T-helper 2 cell (primary cell): ENCODE measurements at places on chromosomes 12 and 14.
A peak's percentile ranks its signal among the peaks of the same experiment; 100 is the strongest.

GRCh38 chr12:77795699-77796098 is 35.0 kb upstream of the NAV3 start:
- no peak for DNase-seq

GRCh38 chr14:72745991-72746980 is 147.6 kb downstream of the DPF3 start:
- no peak for DNase-seq

DNA sequence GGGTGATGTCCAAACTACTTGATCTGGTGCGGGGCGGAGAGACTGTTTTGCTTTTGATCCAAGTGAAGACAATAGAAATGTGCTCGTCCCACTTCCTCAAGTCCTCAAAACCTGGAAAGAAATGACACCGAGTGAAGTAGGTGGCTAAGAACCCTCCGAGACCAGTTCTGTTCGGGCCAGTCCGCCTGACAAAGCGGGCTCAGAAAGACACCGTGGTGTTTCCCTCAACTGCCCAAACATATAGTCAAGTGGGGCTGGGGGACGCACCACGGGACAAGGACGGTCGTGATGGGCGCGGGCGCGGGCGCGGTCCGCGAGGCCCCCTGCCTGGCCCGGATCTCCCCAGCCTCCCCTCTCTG is 1.6 kb downstream of the PHLDA1 start:
- no peak for DNase-seq

GRCh38 chr14:23929822-23930294 is 23.7 kb upstream of the DHRS4 start:
- peak; percentile 43 for DNase-seq

GRCh38 chr14:74531467-74531866 is 37.9 kb downstream of the ISCA2 start:
- no peak for DNase-seq

- DNase-seq, result no peak
Measured at GRCh38 chr12:100391856-100392255, 35.0 kb downstream of the SLC17A8 start.

GRCh38 chr14:43539210-43539609 is 967.9 kb downstream of the FSCB start:
- DNase-seq, result no peak

DNA sequence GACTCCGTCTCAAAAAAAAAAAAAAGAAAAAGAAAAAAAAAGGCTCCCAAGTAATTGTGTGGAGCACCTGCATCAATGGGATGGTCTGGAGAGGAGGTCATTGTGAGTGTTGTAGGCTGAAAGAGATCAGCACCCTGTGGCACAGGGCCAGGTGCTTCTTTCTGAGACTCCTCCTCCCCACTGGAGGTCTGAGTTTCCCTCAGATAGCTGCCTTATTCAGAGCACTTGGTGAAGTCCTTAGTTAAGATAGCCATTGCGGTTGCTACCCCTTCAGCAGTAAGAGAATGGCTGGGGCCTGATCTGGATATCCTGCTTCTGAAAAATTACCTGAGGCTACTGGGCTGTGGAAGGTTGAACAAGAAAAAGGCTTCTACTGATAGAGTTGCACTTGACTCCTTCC is 69.8 kb downstream of the ANO6 start:
- DNase-seq, result no peak

DNA sequence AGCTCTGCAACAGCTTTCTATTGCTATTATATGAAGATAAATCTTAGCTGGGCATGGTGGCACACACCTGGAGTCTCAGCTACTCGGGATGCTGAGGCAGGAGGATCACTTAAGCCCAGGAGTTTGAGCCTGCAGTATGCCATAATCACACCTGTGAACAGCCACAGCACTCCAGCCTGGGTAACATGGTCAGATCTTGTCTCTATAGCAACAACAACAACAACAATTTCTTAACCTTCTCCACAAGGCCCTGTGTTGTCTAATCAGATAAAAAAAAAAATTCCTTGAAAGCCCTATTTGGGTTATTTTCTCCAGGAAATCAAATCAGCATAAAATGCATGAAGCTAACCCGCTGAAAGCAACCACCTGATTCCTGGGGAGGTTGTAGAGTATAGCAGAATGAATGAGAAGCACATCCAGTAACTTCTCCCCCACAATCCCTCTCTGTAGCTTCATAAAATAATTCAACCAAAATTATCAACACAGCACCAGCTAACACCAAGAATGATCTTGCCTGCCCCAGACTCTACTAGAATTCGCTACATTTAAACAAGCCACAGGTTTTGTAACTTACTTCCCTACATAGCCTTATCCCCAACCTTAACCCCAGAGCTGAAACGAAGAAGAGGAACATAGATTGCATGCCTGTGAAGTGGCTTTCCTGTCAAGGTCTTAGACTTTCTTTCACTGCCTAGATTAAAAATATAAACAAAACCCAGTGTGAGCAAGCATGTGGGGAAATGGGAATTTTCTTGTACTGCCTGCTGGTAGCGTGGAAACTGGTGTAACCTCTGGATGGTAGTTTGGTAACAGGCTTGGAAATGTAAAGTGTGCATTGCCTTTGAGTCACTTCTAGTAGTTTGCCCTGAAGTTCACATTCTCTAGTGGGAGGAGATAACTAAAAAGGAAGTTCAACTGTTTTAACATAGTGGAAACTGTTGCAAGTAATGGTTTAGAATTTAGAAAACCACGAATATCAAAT is 6.0 kb upstream of the STK38L start:
- no peak for DNase-seq

GRCh38 chr12:31999692-32000091 is 40.5 kb downstream of the RESF1 start:
- DNase-seq, result no peak

DNA sequence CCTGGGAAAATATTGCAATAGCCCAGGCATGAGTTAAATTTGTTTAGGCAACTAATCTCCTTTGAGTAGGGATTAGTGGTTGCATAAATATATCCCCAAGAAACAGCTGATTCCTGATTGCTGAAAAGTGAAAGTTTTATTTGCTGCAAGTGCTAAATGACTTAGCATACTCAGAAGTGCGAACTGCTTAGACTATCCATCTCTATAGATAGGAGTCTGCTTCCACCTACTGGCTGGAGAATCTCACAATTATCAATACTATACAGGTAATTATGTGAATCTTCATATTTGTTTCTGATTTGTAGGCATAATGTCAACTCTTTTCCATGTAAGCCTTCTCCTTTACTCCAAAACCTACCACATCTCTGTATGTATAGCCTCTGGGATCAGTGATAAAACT is 12.0 kb upstream of the SLCO1B3 start:
- no peak for DNase-seq

DNA sequence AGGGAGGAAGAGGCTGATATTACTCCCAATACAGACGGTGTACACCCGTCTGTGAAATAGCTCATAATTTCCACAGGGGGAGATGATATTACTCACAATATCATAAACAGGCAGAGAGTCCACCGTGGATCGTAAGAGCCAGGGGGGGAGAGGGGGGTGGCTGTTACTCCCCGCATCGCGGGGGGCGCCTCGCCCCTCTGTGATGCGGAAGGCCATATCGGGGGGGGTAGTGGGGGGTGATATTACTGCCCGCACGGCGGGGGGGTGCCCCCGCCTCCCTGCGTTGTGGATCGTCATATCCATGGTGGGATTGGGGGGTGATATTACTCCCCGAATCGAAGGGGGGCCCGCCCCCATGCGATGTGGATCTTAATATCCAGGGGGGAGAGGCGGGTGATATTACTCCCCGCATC is 91.9 kb downstream of the FRMD6 start:
- DNase-seq, result no peak

GRCh38 chr14:78023112-78023511 is 147.1 kb upstream of the NRXN3 start:
- no peak for DNase-seq

- no peak for DNase-seq
Measured at GRCh38 chr12:6459004-6459337, 7.1 kb downstream of the TAPBPL start.

DNA sequence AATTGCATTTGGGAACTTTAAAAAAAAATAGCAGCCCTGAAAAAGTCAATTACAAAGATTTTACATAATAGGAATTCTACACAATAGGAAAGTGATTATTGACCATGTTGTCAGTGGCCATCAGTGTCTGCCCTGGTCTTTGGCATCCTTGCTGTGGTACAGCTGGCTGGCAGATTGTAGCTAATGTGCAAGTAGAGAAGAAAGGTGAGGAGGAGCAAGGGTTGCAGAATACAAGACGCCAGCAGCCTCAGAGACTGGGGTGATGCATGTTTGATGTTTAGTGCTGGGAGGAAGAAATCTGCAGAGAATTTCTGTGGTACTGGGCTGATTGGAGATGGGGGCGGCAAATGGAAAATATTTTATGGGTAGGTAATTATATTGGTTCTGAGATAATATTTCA is 322.9 kb downstream of the TMEM117 start:
- no peak for DNase-seq

DNA sequence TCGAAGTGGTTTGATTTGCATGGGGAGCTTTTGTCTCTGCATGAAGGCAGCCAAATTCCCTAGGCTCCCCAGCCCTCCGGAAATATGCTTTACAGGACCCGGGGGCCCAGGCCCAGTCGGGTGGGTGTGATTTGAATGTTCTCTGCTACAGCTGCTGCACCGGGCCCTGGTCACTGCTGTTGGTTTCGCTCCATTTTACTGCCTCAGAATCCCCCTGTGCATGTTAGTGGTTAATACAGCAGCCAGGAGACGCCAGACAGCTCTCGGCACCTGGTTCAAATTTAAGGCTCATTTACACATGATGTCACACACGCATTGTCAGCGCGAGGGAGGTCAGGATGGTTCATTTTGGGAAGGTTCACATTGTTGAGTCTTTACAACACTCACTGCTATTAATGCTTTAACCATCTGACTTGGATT is 99.6 kb downstream of the SLC38A6 start:
- no peak for DNase-seq

GRCh38 chr14:96058576-96059200 is 19.5 kb downstream of the C14orf132 start:
- DNase-seq, result no peak

DNA sequence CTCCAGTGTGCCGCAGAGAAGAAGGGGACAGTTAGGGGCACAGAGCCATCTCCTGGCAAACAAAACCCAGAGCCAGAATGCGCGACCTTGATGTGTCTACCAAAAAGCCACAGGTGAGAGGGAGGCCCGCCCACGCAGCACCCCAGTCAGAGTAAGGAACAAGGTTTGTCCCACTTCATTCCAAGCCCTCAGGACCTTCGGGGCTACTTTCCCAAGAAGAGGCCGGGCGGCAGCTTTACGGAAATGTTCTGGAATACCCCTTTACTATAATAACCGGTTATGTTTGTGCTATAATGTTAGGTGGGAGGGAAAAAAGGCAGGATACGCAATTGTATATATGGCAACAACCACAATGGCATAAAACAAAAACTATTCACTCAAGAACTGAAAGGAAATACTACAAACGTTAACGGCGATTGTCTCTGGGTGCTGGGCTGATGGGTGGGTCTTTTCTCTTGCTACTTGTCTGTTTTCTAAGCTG is 12.3 kb downstream of the CCDC88C start:
- DNase-seq, result peak; percentile 79

DNA sequence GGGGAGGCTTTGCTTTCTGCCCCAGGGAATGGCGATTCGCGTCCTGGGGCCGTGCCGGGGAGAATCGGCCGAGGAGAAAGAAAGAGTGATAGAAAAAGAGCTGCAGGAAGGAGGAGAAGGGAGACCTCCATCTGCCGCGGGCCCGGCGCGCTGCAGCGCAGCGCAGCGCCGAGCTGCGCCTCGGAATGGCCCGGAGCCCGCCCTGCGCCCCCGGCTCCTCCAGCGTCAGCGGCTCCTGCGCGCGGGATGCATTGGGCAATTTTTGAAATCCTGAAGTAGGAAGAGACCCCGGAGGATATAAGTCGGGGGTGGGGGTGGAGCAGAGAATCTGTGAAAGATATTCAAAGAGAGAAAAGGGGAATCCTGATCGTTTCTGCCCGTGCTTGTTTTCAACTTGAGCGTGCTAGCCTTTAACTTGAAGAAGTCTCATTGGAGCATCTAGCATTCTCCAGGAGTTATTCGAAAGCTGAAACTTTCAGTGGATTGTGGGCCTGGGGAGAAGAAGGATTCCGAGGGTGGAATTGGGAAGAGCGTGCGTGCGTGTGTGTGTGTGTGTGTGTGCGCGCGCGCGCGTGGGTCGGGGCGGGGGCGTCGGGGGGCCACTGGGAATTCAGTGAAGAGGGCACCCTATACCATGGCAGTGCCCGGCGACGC is 441 bp downstream of the PDE3A start:
- no peak for DNase-seq

GRCh38 chr12:7006639-7007038 is 11.6 kb downstream of the LPCAT3 start:
- no peak for DNase-seq

- no peak for DNase-seq
Measured at GRCh38 chr12:94994312-94994711, 9.2 kb downstream of the NDUFA12 start.

DNA sequence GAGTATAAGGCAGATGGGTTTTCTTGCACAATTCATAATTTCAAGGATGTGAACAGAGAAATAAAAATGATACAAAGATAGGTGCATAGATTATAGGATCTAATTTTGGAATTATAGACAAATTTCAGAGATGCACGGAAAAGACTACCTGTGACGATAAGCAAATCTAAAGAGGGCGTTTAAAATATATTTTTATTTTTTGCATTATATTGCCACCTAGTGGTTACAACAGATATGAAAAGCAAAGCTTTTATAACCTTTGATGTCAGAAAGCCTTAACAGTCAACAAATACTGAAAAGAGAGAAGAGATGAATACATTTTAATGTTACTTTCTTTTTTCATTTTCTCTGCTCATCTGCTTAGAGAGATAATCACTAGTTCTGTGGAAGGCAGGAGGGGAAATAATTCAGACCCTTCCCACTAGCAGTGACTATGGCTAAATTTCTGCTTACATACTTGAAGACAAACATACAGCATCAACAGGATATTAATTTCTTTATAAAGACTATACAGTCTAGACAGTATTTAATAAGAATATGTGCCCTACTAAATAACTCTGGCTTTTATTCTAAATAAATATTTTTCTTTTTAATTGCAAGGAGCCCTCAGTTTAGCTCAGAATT is 46.3 kb downstream of the NTS start:
- DNase-seq, result peak; percentile 5

DNA sequence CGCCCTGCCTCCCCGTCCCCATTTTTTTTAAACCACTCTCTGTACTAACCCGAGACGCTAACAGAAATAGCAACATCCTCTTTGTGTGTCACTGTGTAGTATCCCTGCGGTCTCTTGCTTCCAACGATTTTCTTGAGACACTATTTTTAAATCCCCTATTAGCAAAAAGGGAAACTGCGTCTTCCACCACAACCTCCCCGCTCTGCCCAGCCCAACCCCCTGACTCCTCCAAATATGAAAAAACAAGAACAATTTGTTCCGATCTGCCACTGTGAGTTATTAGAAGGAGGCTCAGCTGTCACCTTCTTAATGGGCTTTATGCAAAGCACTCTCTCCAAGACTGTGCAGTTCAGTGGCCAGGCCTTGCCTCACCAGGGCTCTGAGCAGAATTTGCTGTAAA is 76.3 kb downstream of the MAP1LC3B2 start:
- no peak for DNase-seq
